ENCODE measurements at places on chromosomes 2 and 18.
A peak's percentile ranks its signal among the peaks of the same experiment; 100 is the strongest.

- DNase-seq: no peak
Measured at GRCh38 chr2:72114693-72115051, 33.0 kb downstream of the CYP26B1 start.

DNA sequence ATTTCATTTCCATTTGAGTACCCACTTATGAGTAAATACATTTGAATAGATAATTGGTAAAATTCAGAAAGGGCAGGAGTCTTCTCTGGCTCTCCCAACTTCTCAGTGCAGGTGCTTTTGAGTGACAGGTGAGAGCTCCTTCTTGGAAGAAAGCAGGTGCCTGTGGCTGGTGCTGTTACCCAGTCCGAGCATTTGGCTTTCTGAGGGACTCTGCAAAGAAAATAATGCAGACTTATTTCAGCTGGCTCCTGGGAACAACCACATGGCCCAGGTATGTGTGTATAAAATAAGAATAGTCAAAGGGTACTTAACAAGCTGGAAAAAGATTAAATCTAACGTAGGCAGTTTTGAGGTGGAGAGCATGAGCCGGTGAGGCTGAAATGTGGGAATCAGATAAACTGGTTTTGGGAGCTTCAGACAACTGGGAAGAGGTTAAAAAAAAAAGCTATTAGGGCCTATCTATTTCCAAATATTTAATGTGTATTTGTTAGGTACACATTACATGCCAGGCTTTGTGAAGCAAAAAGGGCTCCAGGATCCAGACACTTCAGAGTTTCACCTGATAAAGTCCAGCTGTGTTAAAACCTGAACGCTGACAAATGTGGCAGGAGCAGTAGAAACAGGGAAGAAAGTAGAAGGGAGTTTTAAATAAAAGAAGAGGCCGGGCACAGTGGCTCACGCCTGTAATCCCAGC, 20.6 kb downstream of the ZNF236 start:
- DNase-seq: no peak

- no peak for DNase-seq
Measured at GRCh38 chr2:225600865-225601264, 201.4 kb downstream of the NYAP2 start.

DNA sequence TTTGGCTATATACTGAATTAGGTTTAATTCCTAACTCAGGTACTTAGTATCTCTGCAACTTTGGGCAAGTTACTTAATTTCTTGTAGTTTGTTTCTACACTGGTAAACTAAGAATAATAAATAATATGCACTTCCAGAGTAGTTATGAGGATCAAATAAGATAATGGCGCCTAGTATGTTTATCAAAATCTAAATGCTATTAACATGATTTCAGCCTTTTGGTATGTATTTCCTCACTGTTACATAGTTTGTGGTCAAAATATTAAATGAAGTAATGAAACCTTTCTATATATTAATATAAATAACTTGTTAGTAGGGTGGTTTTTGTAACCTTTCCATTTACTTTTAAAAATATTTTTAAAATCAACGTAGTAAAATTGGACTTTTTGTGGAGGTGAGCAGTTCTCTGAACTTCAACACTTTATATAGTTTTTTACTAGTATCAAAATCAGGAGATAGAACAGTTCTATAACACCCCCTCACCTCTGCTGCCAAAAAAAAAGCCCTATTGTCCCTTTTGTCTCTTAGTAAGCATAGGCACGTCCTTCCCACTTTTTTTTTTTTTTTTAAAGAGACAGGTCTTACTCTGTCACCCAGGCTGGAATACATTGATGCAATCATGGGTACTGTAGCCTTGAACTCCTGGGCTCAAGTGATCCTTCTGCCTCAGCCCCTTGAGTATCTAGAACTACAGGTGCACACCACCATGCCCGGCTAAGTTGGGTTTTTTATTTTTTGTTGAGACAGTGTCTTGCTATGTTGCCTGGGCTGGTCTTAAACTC, 44.8 kb downstream of the RAB3GAP1 start:
- DNase-seq: no peak

GRCh38 chr2:10977003-10977402, 65.3 kb downstream of the KCNF1 start:
- DNase-seq: no peak

DNA sequence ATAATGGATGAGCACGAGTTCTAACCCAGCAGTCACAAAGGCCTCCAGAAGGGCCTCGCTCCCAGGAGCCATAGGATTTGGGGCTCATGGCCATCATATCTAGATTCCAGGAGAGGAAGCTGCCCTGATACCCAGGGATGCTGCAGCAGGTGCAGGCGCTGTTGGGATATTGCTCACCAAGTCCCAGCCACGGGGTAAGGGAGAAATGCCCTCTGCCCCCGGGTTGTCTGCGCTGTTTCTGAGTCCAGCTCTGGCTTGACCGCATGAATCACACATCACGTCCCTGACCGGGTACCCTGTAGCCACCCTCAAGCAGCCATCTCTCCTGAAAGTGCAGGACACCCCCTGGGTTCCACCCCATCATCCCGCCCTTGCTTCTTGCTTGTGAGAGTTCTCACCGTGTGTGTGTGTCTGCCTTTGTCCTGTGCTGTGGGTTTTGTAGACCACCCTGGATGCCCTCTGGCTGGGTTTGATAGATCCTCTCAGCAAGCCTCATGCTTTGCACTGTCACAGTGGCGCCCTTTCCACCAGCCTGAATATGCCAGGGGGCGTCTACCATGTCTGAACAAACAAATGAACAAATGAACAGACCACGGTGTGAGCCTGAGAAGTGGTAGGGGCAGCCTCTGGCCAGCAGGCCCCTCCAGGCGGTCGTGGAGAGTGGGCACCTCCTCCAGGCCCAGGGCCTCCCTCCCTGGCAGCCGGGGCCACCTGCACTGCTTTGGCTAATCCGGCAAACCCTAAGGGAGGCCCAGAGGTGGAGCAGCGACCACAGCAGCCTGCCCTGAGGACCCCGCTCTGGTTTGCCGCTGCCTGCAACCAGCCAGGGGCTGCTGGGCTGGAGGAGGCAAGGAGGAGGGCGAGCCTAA, 32.1 kb downstream of the ADRA2B start:
- DNase-seq: no peak

- DNase-seq: peak; percentile 25
Measured at GRCh38 chr18:48698707-48699106, 159.9 kb downstream of the CTIF start.

DNA sequence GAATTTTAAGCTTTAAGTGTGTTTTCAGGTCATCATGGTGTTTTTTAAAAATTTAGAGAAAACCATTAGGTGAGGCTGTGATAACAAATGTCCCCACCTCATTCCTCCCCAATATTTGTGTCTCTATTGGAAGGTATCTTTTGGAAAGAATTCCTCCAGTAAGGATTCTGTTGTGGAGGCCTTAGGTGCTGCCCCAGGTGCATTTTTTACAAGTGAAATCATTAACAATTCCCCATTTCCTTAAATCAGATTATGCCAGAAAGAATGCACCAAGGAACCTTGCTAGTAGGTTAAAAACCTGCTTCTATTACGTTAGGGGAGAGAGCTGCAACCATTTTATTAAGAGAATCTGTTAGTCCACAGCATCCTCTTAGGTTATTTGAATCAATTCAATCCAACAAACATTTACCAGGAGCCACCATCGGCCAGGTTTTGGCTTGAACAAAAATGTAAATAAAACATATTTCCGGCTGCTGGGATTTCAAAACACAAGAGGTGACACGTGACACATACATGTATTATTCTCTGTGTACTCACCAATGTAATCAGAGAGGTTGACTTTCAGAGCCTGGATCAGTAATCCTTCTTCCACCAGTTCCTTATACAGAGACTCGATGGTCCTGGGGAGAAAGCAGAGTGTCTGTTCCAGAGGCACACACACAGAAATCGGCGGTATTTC, 112.5 kb upstream of the ASB18 start:
- no peak for DNase-seq

GRCh38 chr2:38109732-38110181, 33.8 kb upstream of the CYP1B1 start:
- no peak for DNase-seq

GRCh38 chr2:39394516-39394961, 42.5 kb downstream of the MAP4K3 start:
- no peak for DNase-seq

GRCh38 chr2:48398285-48399002, 131.5 kb upstream of the STON1 start:
- DNase-seq: peak; percentile 20

GRCh38 chr18:59760212-59760611, 63.0 kb upstream of the CCBE1 start:
- DNase-seq: no peak
